ENCODE measurements at places on chromosomes 12 and 14.

- no peak for DNase-seq
Measured at GRCh38 chr12:19842116-19842515, 402.8 kb downstream of the AEBP2 start.

- DNase-seq: no peak
Measured at GRCh38 chr12:67263471-67263870, 5.7 kb upstream of the CAND1 start.

GRCh38 chr14:29085546-29085945 lies 319.0 kb downstream of the FOXG1 start:
- no peak for DNase-seq

DNA sequence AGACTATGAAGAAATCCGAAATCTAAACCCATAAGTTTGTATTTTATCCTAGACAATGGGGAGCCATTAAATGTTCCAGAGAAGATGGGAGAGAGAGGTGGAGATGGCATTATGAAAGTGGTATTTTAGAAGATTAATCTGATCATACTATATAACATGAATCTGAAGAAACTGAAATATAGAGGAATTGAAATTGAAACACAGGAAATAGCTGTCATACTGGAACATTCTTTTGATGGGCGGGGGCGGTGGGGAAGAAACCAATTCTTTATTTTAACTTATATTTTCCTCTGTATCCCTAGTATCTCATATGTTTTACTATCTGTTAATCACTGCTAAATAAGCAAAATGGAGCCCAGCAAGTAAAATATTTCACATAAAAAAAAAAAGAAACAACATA lies 27.0 kb upstream of the FOXN3 start:
- no peak for DNase-seq

DNA sequence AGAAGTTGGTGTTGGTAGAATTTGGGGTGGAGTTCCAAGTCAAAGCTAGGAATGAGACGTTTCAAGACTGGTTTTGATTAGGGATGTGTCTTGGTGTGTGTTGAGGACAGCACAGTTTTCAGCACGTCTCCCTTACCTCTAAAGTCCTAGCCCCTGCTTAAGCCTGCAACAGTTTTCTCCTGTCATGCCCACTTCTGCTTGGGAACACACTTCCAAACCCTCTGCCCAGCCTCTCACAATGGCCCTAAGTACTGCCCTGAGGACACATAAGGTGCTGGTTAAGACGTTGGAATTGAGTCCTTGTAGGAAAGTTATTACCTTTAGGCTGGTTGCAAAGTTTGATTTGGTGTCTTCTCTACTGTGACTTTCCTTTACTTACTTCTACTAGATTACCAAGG lies 710 bp upstream of the BMAL2 start:
- DNase-seq: no peak

DNA sequence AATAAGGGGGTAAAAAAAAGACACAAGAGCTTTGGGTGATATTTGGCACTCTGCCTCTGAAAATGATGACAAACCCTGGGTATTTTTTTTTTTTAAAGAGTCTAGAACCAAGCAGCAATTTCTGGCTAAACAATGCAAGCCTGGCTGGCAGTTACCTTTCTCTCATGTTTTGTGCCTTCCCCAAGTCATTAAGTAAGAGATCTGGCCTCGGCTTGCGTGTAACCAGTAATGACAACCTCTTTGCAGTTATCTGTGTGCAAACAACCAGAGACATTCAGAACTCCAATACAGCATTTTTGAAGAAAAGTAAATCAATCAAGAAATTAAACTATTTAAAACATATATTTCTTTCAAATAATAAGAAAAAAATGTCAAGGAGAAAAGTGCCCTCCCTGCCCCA lies 167.5 kb downstream of the KCNC2 start:
- no peak for DNase-seq

DNA sequence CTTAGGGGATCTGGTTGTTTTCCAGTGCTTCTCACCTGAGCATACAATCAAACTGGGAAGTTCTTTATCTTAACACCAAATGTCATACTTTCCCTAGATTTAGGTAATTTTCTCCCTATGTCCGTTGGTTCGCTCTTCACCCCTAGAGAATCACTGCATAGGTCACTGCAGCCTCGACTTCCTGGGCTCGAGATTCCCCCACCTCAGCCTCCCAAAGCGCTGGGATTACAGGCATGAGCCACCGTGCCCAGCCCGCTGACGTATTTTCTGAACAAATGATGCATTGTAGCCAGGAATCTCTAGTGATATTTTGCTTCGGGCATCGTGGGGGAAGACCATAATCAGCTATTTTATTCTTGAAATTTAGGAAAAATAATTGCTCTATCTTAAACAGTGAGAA lies 1.1 kb upstream of the RPL41 start:
- no peak for DNase-seq

GRCh38 chr12:46919666-46920400 lies 94.0 kb upstream of the SLC38A4 start:
- DNase-seq: no peak

- DNase-seq: no peak
Measured at GRCh38 chr12:65894088-65894487, 69.8 kb downstream of the HMGA2 start.

DNA sequence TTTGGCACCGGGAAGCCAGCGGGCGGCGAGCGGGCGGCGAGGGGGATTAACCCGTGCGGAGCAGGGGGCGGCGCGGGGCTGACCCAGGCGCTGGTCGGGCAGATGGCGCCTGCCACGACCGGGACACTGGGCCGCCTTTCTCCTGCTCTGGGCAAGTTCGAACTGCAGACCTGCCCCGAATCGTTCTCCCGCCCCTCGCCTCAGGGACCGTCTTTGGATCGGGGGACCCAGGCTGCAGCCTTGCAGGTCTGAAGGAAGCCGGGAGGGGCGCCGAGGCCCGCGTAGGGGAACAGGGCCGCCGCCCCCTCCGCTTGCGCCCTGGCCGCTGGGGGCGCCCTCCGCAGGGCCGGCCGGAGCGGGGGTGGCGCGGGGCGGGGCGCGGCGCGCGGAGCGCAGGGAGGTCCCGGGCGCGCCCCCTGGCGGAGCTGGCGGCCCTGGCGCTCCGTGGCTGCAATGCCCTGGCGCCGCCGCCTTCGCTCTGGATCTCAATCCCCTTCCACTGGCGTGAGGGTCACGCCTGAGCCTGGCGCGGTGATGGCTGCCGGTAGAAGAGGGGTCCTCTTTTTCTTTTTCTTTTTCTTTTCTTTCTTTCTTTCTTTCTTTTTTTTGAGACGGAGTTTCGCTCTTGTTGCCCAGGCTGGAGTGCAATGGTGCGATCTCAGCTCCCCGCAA lies 449 bp upstream of the LTBP2 start:
- peak; percentile 79 for DNase-seq

DNA sequence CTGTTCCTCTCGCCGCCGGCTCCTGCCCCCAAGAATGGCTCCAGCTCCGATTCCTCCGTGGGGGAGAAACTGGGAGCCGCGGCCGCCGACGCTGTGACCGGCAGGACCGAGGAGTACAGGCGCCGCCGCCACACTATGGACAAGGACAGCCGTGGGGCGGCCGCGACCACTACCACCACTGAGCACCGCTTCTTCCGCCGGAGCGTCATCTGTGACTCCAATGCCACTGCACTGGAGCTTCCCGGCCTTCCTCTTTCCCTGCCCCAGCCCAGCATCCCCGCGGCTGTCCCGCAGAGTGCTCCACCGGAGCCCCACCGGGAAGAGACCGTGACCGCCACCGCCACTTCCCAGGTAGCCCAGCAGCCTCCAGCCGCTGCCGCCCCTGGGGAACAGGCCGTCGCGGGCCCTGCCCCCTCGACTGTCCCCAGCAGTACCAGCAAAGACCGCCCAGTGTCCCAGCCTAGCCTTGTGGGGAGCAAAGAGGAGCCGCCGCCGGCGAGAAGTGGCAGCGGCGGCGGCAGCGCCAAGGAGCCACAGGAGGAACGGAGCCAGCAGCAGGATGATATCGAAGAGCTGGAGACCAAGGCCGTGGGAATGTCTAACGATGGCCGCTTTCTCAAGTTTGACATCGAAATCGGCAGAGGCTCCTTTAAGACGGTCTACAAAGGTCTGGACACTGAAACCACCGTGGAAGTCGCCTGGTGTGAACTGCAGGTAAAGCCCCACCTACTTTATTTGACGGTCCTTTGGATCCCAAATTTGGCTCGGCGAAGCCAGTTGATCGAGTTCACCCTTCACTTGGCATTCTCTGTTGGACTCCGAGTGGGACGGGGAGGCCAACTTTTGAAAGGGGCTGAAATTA lies 1.5 kb downstream of the WNK1 start:
- peak; percentile 32 for DNase-seq

GRCh38 chr12:51028126-51028812 lies 2.1 kb upstream of the SLC11A2 start:
- DNase-seq: no peak

DNA sequence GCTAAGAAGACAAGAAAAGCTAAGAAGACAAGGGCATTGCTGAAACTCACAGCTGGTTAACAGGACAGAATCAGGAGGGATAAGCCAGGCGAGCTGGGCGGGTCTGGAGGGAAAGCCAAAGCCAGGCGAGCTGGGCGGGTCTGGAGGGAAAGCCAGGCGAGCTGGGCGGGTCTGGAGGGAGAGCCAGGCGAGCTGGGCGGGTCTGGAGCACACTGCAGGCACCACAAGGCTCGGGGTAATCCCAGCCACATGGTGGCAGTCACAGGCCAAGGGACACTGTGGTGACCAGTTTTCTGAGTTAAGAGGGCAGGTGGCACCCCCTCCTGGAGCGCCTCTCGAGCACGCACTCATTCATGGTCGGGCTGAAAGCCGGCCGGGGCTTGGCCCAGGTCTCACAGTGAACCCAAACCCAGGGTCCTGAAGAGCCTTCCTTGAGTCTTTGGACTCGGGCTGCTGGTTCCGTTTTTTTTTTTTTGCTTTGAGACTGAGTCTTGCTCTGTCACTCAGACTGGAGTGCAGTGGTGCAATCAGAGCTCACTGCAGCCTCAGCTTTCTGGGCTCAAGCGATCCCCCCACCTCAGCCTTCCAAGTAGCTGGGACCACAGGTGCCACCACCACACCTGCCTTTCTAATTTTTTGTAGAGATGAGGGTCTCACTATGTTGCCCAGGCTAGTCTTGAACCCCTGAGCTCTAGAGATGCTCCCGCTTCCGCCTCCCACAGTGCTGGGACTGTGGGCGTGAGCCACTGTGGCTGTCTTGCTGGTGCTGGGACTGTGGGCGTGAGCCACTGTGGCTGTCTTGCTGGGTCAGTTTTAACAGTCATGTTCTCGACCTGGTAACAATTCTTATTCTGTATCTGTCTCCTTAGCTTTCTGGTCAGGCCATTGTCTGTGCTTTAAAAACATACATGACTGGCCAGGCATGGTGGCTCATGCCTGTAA lies 40.2 kb downstream of the HSP90AA1 start:
- no peak for DNase-seq

DNA sequence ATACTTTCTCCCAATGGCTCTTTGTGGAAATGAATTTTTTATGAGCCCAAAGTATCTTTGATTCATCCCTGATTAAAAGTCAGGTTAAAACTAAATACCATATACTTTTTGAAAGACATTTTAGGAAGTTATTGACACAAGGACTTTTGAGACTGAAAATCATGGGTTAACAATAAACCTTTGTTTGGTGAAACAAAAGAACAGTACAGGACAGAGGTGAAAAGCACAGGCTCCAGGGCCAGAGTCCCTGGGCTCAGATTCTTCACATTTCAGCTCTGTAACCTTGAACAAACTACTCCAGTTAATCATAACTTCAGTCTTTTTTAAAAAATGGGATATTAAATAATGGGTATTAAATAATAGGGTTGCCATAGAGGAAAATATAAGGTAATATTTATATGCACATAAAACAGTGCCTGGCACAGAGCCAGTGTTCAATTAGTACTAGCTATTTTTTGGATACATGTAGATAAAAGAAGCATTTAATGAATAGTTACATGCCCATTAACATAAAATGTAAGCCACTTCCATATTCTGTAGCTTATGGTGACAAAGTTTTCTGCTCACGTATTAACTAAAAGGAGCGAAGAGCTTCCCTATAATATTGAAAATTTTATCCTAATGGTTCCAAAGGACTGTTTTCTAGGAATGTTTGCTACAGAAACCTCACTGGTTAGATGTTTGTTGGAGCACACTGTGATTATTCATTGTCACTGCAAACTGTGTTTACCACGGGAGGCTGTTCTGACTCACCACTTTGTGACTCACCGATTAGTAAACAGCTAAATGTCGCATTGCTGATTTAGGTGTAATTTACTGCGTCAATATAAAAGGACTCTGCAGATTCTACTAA lies 255.4 kb downstream of the DAD1 start:
- DNase-seq: peak; percentile 35

- DNase-seq: no peak
Measured at GRCh38 chr12:2417481-2418160, 364.8 kb downstream of the CACNA1C start.

- no peak for DNase-seq
Measured at GRCh38 chr12:49943625-49943960, 6.9 kb upstream of the AQP2 start.

GRCh38 chr12:104569346-104570173 lies 112.8 kb downstream of the CHST11 start:
- peak; percentile 63 for DNase-seq

- DNase-seq: no peak
Measured at GRCh38 chr12:2409656-2410265, 357.0 kb downstream of the CACNA1C start.

GRCh38 chr12:6360080-6360571 lies 15.2 kb downstream of the SCNN1A start:
- no peak for DNase-seq
